ENCODE measurements at places on chromosomes 7 and 10.

GRCh38 chr10:3969876-3970666, 185.1 kb upstream of the KLF6 start:
- DNase-seq = no peak

DNA sequence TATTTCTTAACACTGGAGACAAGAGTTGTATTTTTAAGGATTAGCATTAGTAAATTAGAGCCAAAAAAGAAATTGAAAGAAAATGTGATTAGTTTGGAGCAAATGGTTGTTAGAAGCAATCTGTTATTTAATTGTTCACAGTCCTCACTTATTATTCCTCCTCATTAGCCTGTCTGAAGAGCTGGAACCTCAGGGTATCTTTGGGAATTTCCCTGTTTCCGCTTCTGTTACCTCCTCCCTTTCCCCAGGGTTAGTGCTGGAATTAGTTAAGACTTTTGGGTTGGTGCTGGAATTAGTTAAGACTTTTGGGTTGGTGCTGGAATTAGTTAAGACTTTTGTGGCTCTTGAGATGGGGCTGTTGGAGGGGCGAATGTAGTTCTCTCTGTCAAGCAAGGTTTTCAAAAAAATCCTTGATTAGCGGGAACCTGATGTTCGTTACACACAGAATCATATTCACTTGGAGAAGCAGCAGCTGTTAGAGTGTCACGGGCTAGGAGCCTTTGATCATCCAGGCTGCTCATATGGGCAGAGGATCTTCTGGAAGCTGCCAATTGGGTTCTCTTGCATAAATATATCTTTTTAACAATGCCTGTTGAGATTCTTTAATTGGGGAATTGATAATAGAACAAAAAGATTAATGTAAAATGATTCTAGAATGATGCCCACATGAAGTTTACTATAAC, 251.0 kb upstream of the NPSR1 start:
- no peak for DNase-seq

GRCh38 chr10:122495406-122496340, 34.3 kb downstream of the HTRA1 start:
- DNase-seq = no peak

DNA sequence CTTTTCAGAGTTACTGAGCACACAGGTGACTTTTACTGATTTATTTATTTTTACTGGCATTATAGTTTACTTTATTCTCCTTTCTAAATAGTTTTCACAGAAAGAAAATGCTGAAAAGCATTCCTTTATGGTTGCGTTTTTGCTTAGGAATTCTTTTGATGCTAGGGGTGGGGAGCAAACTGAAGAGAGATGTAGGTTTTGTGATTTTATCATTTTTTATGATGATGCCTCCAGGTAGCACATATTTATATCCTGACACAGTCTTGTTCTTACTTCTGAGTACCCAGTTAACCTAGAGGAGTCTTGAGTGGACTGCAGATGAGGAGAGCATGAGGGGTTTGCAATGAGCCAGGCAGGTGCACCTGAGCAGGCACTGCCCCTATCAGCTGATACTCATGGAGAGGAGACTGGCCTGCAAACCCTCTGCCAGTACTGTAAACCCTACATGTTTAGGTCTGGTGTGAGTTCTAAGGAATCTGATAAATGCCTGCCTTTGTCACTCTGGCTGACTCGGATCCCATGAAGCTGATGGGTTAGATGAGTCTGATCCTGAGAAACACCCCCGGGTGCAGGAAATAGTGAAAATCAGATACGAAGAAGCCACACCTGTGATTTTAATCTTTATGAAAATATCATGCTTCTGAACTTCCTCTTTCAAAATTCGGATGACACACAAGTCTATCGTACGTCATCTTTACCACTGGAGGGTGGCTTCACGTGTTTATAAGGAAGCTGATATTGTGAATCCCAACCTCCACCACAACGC, 302.9 kb downstream of the WDR37 start:
- no peak for DNase-seq

DNA sequence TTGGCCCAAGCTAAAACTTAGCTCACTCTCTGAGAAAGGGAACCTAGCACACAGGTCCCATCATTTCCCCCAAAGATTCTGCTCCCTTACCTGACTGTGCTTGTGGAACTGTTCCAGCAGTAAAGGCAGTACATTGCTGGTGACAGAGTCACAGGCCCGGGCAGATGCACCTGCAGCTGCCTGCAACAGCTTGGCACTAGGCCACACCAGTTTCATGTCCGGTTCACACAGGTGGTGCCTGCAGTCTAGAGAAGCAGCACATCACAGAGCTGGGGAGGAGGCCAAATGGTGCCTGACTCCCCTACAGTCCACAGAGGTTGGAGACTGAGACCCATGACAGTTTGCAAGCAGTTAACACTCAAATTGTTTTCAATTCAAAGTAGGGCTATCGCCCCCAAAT, 22.2 kb downstream of the ZDHHC16 start:
- no peak for DNase-seq

- no peak for DNase-seq
Observed at GRCh38 chr10:120086066-120086465, 193.5 kb downstream of the SEC23IP start.

- no peak for DNase-seq
Observed at GRCh38 chr7:26616235-26616634, 248.2 kb downstream of the SKAP2 start.

GRCh38 chr7:12861070-12861469, 173.6 kb downstream of the ARL4A start:
- DNase-seq = no peak

DNA sequence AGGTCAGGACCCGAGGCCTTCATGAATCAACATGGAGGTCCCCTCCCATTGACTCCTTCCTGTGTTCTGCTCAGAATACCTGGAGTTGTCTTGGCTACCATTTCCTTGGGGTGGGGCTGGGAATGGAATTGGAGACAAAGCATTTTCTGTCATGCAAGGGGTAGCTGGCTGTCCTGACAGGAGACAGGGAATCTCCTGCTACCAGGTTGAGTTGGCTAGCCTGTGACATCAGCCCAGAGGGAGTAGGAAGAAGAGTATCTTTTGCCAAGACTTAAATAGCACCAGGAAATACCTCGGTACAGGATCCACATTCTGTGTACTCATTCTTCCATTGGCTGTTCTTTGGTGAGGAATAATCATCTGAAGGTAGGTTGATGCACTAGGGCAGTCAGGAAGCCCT, 4.9 kb downstream of the ZDHHC16 start:
- no peak for DNase-seq

- DNase-seq = no peak
Observed at GRCh38 chr7:87435546-87435945, 39.9 kb downstream of the ABCB4 start.

GRCh38 chr7:70573071-70573661, 558.8 kb upstream of the GALNT17 start:
- no peak for DNase-seq

GRCh38 chr7:80896906-80897598, 21.8 kb downstream of the SEMA3C start:
- no peak for DNase-seq

- DNase-seq = no peak
Observed at GRCh38 chr7:99194301-99194700, 13.6 kb downstream of the KPNA7 start.

- no peak for DNase-seq
Observed at GRCh38 chr10:71077143-71077581, 135.2 kb upstream of the UNC5B start.

DNA sequence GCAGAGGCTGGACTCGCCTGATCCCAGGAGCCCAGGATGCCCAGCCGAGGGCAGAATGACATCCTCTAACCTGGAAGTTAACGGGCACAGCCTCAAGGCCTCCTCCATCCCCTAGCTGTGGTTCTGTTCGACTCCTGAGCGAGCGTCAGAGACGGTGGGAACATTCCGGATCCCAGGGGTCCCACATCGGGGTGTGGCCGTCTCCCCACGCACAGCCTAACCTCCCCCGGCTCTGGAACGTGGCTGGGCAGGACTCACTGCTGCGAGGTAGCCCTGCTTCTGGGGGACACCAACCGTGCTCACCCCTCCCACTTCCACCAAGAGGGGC, 8.4 kb downstream of the FOXL3 start:
- DNase-seq = no peak

GRCh38 chr10:2119316-2119715, 382.0 kb upstream of the ADARB2 start:
- DNase-seq = no peak

GRCh38 chr10:71899665-71900412, 48.8 kb upstream of the PSAP start:
- no peak for DNase-seq

GRCh38 chr7:155398944-155399343, 59.0 kb upstream of the EN2 start:
- no peak for DNase-seq
